Fibroblast of the conjunctiva (primary cell): ENCODE measurements at places on chromosomes 11 and 22.

- no peak for DNase-seq
These were observed 41.8 kb downstream of the OSBPL5 start for GRCh38 chr11:3123305-3123704.

DNA sequence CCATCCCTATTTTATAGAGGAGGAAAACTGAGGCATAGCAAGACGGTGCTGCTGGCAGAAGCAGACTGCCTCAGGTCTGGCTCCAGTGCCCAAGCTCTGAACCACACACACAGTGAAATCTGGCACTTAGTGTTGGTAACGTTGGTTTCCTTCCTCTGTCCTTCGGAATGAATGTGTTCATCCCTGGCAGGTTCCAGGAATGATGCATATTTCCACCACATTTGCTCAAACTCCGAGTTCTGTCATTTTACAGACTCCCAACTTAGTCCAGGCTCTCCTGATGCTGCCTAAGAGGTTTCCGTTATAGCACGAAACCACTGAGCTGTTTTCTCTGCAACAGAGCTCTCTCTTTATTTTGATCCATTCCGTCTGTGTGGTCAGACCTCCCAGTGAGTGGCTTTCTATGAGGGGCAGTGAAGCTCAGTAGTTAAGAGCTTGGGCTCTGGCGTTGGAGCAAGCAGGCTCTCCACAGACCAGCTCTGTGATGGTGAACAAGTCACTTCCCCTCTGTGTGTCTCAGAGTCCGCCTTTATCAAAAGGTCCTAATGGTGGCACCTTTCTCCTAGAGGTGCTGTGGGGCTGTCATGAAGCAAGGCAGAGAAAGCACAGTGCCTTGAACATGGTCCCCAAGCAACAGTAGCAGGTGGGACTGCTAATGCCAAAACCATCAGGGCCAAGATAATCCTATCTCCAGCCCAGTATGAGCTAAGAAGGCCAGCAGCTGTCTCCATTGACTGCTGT lies 200.3 kb downstream of the MYO18B start:
- no peak for DNase-seq

DNA sequence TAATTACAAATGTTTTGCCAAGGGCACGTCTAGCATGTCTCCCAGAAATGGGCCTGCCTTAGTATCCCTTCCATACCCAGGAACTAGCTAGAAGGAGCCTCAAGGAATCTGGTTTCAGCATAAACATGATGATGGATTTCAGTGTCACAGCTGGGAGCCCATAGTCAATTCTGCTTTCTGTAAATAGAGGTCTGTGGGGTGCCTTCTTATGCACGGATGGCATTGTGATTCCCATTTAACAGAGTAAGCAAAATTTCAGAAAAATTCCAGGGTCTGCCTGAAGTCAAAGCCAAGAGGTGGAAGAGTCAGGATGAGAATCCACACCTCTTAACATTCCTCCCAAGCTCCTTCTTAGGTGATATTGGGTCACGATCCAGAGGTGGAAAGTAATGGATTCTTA lies 12.1 kb downstream of the DUSP18 start:
- DNase-seq = no peak

GRCh38 chr11:10122326-10123197 lies 171.5 kb downstream of the SBF2 start:
- DNase-seq = no peak

DNA sequence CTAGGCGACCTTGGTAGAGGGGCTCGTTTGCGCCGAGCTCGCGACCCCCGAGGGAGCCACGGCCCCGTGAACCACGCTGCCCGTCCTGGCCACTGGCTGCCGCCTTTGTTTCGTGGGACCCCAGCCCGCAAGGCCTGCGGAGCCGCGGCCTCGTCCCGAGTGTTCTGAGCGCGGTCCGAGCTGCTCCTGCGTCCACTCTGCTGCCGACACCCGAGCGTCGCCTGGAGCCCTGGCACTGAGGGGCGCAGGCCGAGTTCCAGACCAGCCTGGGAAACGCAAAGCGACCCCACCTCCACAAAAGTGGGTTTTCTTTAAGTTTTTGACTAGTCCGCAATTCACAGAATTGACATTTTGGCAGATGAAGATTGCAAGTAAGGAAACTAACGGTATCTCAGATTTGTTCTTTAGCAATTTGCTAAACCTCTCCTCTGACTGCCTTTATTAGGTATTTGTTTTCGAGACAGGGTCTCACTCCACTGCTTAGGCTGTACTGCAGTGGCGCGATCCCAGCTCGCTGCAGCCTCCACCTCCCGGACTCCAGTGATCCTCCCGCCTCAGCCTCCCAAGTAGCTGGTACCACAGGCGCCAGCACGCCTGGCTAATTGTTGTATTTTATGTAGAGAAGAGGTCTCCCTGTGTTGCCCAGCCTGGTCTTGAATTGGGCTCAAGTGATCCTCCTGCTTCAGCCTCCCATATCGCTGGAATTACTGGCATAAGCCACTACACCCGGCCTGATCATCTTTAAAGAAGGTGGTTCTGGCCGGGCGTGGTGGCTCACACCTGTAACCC lies 879 bp upstream of the RNH1 start:
- no peak for DNase-seq

GRCh38 chr11:17256512-17256911 lies 20.0 kb upstream of the NUCB2 start:
- DNase-seq = peak; percentile 97

- no peak for DNase-seq
These were observed 3.0 kb downstream of the RDX start for GRCh38 chr11:110293389-110293788.

DNA sequence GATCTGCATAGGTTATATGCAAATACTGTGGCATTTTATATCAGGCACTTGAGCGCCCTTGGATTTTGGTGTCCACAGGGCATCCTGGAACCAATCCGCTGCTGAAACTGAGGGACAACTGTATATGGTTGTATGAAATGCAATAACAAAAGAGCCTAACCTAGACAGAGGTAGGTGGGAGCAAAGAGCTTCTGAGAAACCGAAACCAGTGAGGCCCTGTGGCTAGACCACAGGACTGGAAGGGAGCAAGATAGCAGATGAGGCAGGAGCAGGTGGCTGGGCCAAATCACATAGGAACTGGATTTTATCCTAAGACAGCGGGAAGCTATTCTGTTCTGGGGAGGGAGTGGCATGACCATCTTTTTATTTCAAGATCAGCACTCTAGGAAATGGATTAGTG lies 30.1 kb downstream of the RCN1 start:
- no peak for DNase-seq

- DNase-seq = no peak
These were observed 64.5 kb downstream of the MPPED1 start for GRCh38 chr22:43476341-43476740.

- DNase-seq = no peak
These were observed 150.2 kb downstream of the ETS1 start for GRCh38 chr11:128437136-128437535.

DNA sequence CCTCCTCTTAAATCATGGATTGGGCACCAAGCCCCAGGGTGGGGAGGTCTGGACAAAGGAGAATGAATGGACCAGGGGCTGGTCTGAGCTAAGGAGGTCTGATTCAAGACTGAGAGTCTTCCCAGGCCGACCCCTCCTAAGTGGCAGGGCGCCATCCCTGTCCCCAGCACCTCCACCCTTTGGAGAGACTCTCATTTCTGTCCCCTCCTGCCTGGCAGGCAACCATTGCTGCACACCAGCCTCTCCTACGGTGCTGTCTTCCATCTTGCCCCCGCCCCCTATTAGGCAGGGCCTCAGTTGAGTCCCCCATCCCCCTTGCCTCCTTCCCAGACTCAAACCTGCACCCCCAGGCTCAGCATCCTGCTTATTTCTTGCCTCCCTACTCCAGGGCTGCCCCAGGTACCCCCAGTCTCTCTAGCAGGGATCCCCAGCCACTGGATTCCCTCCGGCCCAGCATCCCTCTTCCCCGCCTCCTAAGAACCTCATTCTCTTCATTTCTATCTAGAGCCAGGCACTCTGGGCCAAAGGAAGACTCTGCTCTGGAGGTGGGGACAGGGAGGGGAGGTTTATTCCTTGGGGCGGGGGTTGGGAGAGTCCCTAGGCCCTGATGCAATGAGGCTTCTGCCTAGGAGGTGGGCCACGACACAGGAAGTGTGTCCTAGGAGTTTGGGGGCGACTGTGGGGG lies 1.7 kb upstream of the RCOR2 start:
- no peak for DNase-seq

DNA sequence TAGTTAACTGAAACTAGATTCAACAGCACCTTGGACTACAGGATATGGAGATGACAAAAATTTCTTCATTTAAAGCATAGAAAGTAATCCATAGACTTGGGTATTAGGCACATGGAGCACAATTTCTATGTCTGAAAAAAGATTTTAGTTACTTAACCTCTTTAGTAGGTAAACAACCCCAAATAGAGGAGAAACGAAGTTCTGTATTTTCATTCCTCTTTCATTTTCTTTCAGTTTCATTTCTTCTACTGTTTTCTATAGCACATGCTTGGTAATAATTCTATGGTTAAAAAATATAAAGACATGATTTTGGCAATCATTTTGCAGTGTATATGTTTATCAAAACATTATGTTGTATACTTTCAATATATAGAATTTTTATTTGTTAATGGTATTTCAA lies 99.5 kb downstream of the CASP12 start:
- DNase-seq = no peak

DNA sequence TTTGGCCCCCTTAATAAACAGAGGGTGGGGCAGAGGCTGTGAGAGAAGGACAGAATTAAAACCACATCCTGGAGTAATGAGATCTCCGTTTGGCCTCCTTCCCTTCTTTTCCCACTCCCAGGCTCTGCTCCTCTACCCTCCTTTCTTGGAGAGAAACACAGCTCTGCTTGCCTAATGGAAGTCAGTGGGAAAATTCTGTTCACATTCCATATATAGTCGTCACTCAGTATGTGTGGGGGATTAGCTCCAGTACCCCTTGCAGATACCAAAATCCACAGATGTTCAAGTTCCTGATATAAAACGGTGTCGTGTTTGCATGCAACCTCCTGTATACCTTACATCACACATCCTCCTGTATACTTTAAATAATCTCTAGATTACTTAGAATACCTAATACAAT lies 37.6 kb upstream of the THY1 start:
- DNase-seq = peak; percentile 52

DNA sequence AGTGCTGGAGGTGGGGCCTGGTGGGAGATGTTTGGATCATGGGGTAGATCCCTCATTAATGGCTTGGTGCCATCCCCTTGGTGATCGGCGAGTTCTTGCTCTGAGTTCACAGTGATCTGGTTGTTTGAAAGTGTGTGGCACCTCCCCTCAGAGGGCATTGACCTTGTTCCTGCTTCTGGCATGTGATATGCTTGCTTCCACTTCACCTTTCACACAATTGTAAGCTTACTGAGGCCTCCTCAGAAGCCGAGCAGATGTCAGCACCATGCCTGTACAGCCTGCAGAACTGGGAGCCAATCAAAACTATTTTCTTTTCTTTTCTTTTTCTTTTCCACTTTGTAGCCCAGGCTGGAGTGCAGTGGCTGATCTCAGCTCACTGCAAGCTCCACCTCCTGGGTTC lies 11.0 kb upstream of the CATSPER1 start:
- DNase-seq = no peak

DNA sequence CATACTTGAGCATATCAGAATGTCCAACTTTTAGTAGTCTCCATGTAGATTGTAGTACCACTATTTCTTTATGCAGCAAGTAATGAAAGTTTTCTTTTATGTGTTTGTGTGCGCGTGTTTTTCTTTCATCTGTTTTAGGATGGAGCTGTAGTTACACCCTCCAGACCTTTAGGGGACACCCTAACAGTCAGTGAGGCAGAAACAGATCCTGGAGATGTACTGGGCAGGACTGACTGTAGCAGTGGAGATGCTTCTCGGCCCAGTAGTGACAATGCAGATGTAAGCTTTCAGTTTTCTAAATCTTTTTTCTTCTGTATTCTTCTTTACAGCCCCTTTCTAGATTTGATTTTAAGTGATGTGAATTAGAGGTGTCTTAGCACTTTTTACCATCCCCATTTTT lies 79.9 kb upstream of the GRIK4 start:
- DNase-seq = peak; percentile 56

GRCh38 chr22:22770280-22770871 lies 117.2 kb upstream of the IGLL5 start:
- no peak for DNase-seq

- no peak for DNase-seq
These were observed 14.1 kb downstream of the SPATA19 start for GRCh38 chr11:133830931-133831907.

DNA sequence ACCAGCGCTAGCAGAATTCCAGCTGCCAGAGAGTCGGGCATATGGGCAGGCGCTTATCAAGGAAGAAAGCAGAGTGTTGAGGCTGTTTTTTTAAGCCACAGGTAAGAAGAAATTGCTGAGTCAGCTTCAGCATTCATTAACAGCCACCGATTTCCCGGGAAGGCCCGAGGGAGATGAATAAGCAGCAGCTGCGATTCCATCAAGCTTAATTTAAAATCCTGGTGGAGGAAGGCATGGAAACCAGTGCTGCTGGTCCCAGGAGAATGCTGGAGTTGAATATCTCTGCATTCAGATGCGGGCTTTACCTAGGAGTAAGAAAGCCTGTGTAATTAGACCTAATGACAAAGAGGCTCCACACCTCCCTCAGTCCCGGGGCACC lies 168.8 kb downstream of the BRD1 start:
- DNase-seq = no peak
